ENCODE measurements at places on chromosomes 2 and 18.

GRCh38 chr2:101811226-101812015, 113.9 kb downstream of the MAP4K4 start:
- DNase-seq, result no peak

DNA sequence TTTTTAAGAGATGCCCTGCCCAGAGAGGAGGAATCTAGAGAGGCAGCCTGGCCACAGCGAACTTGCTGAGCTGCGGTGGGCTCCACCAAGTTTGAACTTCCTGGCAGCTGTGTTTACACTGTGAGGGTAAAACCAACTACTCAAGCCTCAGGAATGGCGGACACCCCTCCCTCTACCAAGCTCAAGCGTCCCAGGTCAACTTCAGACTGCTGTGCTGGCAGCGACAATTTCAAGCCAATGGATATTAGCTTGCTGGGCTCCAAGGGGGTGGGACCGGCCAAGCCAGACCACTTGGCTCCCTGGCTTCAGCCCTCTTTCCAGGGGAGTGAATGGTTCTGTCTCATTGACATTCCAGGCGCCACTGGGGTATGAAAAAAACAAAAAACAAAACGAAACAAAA, 289.4 kb downstream of the KCNS3 start:
- DNase-seq, result no peak

GRCh38 chr18:3103576-3103975, 90.6 kb upstream of the LPIN2 start:
- DNase-seq, result no peak

DNA sequence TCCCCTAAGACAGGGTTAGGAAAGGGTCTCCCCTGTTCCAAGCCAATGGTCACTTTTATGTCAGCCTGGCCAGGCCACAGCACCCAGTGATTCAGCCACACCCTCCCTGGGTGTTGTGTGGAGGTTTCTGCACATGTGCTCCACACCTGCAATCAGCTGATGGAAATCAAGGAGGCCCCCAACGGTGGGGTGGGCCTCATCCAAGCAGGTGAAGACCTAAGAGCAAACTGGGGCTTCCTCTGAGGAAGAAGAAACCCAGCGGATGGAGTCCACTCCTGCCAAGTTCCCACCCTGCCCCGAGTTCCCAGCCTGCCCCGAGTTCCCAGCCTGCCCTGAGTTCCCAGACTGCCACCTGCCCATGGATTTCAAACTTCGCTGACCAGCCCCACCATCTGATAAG, 55.4 kb downstream of the KIF1A start:
- no peak for DNase-seq

DNA sequence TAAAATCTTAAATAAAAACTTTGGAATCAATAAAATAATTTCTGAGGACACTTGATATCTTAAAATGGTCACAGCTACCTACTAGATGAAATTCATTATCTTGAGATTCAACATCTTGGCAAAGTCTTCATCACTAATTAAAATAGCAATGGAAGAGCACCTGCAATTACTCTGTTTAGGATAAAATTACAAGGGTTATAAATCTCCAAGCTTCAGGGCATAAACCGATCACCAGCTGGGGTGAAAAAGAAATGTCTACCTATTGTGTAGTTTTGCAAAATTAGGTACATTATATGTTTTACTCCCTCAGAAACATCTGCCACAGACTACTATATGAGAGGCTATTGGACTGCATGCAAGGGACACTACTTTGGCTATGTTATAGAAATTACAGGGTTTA, 327.1 kb downstream of the CCDC178 start:
- no peak for DNase-seq

GRCh38 chr2:108858894-108859293, 72.3 kb downstream of the CCDC138 start:
- DNase-seq, result no peak

DNA sequence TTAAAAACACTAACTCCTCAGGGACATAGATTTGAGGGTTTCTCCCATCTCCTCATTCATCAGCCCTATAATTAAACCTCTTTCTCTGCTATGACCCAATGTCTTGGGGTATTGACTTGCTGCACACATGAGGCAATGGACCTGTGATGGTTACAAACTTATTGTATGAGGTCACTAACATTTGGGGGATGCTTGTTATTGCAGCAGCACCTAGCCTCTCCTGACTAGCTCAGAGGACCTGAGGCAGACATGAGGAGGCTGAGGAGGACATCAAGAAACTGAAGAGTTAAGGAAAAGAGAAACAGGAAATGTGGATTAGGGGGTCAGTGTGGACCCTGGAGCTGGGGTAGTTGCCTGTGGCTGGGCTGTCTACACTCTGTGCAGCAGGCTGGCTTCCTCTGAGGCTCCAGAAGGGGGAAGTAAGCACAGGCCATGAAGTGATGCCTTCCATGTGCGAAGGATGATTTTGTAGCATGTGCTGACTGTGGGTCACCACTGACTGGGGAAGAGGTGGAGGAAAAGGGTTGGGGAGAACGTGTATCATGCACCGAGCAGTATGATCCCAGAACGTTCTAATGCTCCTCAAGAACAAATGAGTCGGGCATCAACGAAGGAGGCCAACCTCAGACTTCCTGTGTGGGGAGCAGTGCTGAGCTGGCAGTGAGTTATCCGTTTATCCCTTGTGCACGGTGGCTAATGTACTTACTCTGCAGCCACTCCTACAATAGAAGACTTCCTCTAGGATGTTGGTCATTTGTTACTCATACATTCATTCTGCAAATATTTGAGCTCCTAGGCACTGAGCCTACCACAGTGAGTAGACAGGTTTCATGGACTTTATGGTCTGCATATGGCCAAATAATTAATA, 42.1 kb upstream of the RFX8 start:
- peak; percentile 75 for DNase-seq

- no peak for DNase-seq
These were observed 158.1 kb downstream of the METTL4 start for GRCh38 chr18:2412996-2413751.

DNA sequence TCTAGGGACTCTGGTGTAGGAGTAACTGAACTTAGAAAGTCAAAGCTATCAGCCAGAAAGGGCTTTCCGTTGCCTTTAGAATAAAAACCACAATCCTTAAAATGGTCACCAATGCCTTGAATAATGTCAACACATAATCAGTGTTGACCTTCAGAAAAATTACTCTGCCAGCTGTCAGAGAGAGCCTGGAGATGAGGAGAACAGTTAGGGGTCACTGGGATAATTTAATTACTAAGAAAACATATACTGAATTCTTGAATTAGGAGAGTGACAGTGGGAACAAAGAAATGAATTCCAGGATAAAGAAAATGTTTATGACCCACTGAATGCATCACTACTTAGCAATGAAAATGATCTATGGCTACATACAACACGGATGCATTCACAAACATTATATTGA, 23.4 kb upstream of the UGP2 start:
- DNase-seq, result no peak

GRCh38 chr2:6764968-6765723, 100.6 kb downstream of the CMPK2 start:
- DNase-seq, result no peak

DNA sequence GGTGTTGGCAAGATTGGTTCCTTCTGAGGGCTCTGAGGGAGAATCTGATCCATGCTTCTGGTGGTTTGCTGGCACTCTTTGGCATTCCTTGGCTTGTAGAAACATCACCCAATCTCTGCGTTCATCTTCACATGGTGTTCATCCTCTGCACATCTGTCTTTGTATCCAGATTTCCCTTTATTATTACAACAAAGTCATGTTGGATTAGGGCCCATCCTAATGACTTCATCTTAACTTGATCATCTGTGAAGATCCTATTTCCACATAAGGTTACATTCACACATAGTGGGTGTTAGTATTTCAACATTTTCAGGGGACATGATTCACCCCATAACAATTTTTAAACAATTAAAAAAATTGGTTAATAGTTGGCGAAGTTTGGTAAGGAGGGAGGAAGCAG, 177.4 kb upstream of the CWC22 start:
- DNase-seq, result peak; percentile 45

GRCh38 chr2:109337221-109337620, 208.2 kb downstream of the SH3RF3 start:
- no peak for DNase-seq

DNA sequence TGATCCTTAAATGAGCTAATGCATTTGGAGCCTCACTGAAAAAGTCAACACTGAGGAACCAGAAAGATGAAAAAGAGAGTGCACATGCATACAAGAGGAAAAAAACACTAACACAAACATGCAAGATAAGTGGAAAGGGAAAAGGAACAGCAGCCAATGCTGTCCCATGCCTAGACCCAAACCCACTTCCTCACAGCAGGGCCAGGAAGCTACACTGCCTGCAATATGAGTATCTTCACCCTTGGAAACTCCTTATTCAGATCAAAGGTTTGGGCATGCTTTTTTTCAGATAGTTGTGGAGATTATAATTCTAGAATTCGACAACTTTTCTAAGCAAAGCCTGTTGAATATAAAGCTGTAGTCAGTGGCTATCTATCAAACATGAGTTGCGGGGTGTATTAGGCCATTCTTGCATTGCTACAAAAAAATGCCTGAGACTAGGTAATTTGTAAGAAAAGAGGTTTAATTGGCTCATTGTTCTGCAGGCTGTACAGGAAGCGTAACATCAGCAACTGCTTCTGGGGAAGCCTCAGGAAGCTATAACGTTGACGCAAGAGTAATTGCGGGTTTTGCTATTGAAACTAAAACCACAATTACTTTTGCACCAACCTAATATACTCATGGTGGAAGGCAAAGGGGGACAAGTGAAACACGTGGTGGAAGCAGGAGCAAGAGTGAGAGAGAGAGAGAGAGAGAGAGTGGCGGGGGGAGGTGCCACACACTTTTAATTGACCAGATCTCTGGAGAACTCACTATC, 138.2 kb downstream of the MBD2 start:
- DNase-seq, result no peak

DNA sequence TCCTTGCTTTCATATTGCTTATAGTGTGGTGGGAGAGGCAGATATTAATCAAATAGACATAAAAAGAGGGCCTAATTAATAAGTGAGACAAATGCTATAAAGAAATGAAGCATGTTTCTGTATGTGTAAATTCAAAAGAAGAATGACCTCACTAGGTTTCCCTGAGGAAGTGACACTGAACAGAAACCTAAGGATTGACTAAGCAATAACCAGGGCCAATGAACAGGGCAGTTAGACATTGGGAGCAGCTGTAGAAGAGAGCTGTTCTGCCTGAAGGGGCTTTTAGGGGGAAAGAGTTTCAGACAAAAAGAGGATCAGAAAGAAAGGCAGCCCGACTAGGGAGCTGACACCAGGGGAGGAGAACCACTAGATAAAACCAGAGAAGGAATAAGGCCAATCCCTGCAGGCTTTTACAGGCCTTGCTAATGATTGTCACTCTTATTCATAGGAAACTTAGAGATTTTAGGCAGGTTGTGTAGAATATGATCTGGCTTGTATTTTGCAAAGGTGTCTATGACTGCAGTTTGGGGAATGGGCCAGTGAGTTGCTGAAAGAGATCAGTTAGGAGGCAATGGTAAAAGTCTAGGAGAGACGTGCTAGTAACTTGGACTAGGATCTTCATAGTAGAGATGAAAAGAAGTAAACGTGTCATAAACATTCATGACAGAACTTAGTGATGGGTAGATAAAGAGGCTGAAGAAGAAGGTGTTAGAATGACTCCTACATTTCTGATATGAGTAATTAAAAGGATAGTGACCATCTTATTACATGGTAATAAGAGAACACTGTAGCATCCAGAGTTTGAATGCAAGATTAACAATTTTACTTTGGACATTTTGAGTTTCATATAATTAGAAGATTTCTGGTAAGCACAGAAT, 26.8 kb upstream of the NABP1 start:
- DNase-seq, result no peak

DNA sequence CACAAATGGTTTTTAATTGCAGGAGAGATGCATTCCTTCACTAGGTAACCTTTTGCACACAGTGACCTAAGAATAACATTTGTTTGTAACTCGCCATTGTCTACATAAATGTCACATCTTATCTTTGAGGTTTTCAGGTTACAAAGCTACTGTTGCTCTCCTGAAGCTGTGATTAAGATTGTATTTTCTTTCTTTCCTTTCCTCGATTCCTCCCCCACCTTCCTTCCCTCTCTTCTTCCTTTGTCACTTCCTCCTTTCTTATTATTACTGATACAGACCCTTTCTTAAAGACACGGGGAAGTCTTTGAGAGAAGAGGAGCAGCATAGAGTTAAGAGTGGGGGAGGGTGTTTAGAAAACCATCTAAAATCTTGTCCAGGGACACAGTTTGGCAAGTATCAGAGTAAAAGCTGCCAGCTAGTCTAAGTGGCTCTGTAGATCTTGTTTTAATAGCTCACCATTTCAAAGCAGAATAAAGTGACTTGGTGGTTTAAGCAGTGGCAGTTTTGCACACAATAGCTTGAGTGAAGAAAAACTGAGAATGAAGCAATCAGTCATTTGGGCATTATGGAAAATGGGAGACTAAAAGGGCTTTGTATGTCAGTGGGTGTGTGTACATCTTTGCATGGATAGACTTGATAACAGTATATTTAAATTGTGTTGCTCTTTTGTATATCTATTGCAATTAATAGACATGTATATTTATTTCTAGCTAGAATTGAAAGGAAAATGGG, 10.9 kb downstream of the CERS6 start:
- DNase-seq, result no peak

DNA sequence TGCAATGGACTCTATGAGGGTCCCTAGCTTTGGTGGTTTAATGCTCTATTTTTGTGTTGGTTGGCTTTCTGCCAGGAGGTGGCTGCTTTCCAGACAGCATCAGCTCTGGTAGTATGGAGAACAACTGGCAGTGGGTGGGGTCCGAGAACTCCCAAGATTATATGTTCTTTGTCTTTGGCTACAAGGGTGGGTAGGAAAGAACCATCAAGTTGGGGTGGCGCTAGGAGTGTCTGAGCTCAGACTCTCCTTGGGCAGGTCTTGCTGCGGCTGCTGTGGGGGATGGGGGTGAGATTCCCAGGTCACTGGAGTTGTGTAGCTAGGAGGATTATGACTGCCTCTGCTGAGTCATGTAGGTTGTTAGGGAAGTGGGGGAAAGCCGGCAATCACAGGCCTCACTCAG, 976.1 kb upstream of the GYPC start:
- no peak for DNase-seq

DNA sequence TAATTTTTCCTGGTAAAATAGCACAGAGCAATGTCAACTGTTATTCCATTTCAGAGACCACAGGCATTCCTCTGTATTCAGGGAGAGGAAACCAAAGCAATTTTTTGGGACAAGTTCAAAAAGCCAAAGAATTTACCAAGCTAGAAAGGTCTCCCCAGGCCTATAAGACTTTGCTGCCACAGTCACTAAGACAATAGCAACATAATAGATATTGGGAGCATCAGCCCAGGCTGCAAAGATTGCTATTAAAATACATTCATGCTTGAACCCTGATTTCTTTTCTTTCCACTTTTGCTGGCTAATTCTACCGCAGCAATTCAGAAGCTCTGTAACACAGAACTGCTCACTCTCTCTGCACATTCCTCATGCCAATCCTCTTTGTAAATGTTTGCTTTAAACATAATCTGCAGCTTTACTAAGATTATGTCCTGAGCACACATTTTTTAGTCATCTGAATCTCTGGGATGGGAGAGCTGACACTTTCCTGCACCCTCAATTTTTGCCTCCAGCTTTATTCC, 76.3 kb downstream of the CLHC1 start:
- no peak for DNase-seq

DNA sequence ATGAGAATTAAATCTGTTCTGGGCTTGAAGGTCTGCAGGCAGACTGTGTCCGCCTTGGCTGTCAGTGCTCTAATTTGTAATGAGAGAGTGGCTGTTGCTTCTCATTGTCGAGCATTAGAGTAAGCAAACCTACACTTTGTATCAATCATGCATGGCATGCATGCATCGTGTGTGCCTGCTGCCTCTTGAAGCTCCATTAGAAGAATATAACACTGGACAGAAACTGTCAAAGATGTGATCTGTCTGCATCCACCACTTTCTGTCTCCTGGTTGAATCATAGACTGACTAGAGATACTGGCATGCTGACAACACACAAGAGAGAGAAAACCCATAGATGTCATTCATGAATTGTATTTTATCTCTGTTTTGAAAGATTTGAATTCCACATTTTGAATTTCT, 275.0 kb upstream of the NXPH2 start:
- DNase-seq, result no peak
